ENCODE measurements at places on chromosomes 7 and 10.

DNA sequence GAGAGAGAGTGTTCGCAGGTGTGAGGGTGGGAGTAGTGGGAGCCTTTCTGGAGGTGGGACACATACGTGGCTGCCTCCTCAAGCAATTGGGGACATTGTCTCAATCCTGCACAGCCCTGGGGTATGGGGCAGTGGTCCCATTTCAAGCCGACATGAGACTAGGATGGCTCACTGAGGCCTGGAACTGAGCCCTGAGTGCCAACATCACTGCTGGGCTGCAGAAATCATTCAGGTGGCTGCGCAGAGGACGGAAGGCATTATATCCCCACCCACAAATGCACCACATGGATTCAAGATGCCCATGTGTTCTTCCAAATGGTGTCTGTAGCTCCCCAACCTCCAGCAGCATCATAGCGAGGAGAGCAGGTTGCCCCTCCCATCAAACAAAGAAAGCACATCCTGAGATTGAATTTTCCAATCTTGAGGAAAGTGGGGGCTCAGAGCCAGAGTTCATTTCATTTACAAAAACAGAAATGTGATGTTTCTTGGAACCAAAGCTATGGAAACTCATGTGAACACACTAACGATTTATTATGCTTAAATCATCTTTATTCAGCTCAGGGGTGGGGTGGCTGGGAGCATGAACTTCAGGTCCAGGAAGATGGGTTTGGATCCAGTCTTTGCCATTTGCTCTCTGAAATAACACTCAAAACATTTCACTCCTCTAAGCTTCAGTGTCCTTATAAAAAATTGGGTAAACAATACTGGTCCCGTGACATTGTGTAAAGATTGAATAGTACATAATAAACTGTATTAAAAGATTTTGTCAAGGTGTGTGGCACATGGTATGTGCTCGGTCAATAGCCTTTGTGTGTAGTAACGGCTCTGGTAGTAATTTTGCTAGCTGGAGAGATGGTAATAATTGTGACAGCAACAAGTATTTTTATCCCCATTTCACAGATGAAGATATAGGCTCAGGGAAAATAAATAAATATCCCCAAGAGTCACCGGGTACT is 4.6 kb downstream of the SFTPA2 start:
- DNase-seq: no peak

DNA sequence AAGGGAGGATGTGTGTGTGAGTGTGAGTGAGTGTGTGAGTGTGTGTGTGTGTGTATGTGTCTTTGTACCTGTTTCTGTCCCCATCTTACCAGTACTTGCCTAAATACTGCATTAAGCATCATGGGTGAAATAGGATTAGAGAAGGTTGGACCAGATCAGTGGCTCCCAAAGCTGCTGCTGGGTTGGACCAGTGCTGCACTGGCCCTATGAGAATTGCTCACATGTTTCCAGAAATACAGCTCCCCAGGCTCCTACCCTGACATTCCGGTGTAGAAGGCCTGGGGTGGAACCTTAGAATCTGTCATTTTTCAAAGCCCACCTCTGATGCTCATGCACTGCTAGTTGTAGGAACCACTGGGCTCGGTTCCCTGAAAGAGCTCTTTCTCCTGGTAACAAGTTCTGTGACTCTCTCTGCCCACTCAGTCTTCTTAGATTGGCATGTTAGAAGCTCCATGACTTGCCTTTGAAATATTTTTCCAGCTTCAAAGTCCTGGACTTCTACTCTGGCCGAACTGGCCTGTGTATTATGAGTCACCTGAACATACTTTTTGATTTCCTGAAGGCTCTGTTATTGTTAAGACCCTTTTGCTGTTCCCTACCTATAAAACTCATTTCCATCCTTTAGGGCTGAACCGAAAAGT is 224.7 kb downstream of the CUX1 start:
- DNase-seq: no peak

DNA sequence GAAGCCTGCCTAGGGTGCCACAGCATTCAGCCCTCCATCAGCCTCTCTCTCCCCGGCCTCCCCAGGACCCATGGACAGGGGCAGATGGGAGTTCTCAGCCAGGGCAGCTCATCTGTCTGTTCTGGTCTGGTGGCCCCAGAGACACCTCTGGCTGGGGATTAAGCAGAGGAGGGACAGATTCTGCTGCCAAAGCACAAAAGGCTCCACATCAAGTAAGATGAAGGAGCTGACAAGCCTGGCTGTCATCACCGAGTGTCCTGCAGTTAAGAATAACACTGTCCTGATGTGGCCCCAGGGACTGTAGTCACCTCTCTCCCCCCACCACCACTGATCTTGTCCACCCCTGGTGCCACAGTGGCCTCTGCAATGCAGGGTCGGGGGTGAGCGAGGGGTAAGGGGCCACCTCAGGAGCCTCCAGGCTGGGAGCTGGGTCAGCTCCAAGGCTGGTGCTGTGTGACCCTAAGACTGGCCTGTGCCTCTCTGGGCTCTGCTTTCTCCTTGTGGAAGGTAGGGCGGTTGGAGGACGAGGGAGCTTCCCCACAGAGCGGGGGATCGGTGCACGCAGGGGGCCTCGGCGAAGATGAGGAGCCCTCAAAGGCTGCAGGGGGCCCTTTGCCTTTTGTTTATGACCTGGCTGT is 18.7 kb downstream of the C10orf105 start:
- DNase-seq: no peak

DNA sequence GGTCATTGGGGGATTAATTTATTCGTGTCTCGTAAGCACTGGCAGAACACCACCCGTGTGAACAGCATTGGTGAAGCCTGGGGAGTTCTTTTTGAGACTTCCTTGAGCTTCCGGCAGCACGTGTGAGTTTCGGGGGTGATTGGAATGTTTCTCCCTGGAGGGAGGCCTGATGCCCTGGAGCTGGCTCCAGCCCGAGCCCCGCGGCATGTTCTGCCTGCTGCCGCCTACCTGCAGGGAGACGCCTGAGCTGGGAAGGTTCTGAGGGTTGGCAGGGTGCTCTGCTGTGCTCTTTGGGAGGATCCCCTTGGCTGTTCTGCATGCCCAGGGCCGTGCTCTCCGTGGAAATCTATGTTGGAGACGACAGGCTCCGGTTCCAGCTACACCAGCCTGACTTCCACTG is 159.3 kb downstream of the MGMT start:
- no peak for DNase-seq

GRCh38 chr7:73973091-73973490 is 54.9 kb upstream of the ELN start:
- DNase-seq: no peak

DNA sequence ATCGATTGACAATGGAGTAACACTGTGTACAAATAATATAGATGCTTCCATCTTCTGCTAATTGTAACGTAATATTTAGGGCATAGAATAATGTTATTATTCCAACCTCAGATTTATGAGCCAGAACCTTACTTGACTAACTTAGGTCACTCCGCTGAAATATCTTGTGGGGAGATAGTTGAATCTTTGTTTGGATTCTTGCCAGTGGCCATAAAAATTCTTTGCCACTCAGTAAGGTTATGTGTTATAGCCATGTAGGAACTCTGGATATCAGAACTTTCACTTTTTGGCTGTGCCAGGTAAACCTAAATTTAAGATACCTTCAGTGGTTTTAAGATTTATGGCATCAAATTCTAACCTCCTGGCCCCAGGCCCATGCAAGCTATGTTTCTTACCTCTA is 197.6 kb downstream of the WDR11 start:
- no peak for DNase-seq

Measured in activated CD4-positive, alpha-beta T cell treated with anti-CD3 and anti-CD28 coated beads, Interleukin-2, amount 50 U/mL, for 48 hours (primary cell).